ENCODE measurements at places on chromosomes 12 and 14.

DNA sequence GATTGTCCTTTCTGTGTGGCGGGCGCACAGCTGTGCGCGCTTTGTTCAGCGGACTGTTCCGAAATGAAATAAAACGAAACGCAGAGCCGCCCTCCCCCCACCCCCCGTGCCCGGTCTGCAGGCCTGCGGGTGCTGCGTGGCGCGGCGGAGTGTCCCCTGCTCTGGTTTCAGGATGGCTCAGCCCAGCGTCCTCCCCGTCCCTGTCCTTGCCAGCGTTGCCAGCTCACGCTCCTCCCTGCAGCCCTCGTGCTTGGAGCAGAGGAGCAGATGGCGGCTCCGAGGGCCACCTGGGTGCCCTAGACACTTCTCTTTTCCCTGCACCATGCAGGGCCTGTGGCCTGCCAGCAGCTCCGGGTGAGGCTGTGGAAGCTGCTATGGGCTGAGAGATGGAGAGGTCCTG lies 17.5 kb upstream of the BEGAIN start:
- DNase-seq: no peak

DNA sequence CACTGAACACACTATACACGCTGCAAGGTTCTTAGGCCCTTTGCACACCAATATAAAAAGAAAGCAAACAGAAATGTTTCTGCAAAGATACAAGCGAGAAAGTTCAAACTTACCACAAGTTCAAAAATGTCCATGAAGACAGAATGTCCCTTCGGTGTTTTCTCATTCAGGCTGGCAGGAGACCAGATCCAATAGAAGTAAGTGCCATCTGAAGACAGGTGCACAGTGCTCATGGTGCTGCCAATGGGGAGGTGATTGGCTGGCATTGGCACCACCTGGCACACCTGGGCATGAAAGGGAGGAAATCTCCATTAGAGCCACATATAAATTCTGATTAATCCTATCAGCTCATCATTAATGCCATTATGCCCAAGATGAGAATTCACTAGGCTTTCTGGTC lies 76.3 kb downstream of the HECTD4 start:
- no peak for DNase-seq

DNA sequence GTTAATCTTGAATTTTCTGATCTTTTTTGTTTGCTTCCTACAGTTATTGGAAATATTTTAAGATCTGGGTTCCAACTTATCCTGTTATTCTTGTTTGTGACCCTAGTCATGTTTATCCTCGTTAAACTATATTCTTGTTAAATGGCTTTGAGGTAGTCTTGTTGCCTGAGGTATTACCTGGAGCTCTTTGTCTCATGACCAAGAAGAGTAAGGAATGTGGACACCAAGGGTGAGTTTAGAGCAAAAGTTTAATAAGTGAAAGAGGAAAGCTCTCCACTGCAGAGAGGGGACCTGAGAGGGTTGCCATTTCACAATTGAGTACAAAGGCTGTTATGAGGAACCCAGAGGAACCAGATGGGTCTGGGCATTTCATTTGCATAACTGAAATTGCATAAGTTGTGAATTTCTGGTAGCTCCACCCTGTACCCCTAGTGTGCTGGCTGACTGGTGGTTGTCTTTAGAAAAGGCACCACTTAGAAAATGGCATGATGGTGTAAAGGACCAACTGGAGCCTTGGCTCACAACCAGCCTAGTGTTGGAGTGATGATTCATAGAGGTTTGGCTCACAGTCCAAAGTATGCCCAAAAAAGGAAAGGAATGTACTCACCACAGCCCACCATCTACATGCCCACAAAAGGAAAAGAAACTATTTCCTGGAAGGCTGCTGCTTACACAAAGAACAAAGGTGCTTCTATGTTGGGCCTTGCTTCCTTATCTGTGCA lies 36.7 kb upstream of the RESF1 start:
- DNase-seq: peak; percentile 39

GRCh38 chr12:132175496-132176384 lies 31.5 kb downstream of the NOC4L start:
- no peak for DNase-seq

DNA sequence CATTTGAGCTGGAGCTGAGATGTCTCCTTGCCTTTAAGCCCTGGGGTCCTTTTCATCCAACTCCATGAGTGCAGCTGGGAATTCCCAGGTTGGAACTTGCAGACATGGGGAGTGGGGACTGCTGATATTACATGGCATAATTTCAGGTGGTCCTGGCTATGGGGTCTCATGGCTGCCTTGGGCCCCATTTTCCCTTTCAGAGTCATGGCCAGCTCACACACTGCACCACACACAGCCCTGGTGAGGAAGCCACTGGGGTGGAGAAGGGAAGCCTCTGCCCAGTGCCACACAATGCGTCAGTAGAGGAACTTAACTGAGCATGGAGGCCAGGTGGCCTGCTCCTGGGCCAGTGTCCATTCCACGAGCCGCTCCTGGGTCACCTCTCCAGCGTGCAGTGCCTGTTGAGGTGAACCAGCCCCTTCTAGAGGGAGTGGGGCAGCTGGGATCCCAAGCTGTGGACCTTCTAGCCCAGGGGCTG lies 17.3 kb upstream of the KRT86 start:
- no peak for DNase-seq

GRCh38 chr12:71786829-71787228 lies 32.2 kb downstream of the RAB21 start:
- DNase-seq: no peak

DNA sequence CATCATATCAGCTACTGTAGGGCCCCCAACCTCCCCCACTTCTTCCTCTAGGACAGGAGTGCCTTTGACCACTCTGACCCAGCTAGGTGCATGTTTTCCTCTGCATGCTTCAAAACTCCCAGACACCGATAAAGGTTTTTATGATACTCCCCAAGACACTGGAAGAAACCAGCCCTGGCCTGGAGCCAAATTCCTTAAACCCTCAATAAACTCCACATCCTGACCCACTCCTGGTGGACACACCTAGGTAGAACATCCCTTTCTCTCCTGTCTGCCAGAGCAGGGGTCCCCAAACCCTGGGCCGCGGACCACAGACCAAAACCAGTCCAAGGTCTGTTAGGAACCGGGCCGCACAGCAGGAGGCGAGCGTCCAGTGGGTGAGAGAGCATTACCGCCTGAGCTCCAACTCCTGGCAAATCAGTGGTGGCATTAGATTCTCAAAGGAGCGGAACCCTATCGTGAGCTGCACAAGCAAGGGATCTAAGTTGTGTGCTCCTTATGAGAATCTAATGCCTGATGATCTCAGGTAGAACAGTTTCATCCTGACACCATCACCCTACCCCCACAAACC lies 49.6 kb downstream of the NT5DC3 start:
- DNase-seq: no peak

DNA sequence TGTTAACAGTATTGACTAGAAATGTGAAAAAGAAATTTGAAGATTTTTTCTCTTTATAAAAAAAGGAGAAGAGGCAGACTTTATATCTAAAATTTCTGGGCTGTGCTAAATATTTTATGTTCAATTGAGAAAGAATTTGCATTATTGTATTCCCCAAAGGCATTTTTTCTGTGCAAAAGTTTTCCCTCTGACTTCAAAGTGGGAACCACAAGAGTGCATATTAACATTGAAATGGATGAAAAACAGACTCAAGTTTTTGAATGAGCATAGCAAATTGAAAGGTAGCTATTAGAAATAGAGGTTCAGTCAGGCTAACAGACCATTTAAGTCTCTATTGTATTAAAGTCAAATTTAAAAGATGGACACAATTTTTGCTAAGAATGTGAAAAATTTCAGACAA lies 95.2 kb downstream of the RASSF9 start:
- no peak for DNase-seq

DNA sequence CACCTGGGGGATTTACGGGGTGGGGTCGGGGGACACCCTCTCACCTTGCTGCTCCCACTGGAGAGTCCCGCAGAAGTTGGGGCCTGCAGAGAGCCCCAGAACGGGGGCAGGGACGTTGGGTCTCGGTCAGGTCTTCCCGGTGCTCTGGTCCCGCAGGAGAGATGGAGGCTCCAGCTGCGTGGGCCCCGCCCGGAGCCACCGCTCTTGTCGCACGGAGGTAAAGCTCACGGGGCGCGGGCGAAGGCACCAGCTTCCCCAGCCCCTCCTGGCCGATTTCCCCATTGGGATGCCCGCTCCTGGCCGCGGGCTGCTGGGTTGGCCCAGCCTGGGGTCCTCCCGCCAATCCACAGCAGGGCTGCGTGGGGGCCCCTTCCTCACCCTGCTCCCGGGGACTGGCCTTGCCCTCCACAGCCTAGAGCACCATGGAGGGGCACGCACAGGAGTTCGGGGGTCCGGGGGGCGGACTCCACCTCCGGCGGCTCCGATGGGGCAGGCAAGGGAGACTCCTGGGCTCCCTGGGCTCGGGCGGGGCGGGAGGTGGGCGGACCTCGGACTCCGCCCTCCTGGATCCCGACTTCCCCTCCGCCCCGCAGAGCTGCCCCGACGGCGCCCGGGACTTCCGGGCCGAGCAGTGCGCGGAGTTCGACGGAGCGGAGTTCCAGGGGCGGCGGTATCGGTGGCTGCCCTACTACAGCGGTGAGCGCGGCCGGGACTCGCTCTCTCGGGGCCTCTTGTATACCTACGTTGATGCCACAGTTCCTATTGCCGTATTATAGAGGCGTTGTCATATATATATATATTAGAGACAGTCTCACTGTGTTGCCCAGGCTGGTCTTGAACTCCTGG lies 8.4 kb downstream of the PAPLN start:
- DNase-seq: no peak

DNA sequence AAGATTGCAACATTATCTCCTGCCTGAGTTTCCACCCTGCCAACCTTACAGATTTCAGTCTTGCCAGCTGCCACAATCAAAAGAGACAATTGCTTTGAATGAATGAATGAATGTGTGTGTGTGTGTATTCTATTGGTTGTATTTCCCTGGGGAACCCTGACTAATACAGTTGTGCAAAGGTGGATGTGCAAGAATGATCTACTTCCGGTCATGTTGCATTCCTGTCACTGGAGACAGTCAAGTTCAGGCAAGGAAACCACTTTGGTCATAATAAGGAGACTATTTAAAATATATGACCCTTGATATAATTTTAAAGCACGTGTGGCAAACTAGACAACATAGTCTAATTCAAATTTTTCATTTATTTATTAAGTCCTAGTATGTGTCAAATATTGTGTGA lies 13.1 kb downstream of the RERG start:
- peak; percentile 13 for DNase-seq

GRCh38 chr12:12068751-12069150 lies 2.0 kb upstream of the BCL2L14 start:
- DNase-seq: no peak

- no peak for DNase-seq
Measured at GRCh38 chr12:126668538-126668937, 1598.4 kb upstream of the TMEM132C start.

- DNase-seq: peak; percentile 21
Measured at GRCh38 chr12:105590571-105590970, 260.1 kb downstream of the C12orf75 start.

GRCh38 chr12:131607658-131608447 lies 103.0 kb upstream of the SFSWAP start:
- DNase-seq: no peak

DNA sequence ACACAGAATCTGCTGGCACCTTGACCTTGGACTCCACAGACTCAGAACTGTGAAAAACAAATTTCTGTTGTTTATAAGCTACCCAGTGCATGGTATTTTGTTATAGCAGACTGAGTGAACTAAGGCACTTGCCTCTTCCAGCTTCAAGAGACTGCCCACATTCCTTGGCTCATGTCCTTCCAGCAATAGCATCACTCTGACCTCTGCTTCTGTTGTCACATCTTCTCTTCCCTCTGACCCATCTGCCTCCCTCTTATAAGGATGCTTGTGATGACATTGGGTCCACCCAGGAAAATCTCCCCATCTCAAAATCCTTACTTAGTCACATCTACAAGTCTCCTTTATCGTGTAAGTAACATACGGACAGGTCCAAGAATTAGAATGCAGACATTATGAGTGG lies 200.4 kb downstream of the PIK3C2G start:
- no peak for DNase-seq

GRCh38 chr12:113850309-113851056 lies 115.6 kb downstream of the RBM19 start:
- DNase-seq: no peak

DNA sequence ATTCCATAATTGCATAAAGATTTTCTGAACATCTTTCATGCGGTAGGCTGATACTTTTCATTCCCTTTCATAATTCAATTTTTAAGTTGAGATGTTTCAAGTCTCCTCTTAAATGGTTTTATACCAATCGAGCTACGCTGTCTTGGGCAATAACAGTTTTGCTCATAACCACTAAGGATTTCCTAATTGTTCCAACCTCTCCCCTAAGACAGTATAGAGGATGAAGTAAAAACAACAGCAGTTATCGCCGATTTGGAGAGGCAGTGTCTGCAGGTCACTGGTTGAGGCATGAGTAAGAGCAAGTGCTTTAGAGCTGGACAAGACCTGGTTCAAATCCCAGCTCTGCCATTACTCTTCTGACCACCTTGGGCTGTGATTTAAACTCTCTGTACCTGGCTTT lies 6.9 kb upstream of the MED13L start:
- DNase-seq: no peak

- DNase-seq: no peak
Measured at GRCh38 chr14:44279357-44279756, 227.7 kb downstream of the FSCB start.

- no peak for DNase-seq
Measured at GRCh38 chr12:81021131-81021748, 56.6 kb upstream of the ACSS3 start.

DNA sequence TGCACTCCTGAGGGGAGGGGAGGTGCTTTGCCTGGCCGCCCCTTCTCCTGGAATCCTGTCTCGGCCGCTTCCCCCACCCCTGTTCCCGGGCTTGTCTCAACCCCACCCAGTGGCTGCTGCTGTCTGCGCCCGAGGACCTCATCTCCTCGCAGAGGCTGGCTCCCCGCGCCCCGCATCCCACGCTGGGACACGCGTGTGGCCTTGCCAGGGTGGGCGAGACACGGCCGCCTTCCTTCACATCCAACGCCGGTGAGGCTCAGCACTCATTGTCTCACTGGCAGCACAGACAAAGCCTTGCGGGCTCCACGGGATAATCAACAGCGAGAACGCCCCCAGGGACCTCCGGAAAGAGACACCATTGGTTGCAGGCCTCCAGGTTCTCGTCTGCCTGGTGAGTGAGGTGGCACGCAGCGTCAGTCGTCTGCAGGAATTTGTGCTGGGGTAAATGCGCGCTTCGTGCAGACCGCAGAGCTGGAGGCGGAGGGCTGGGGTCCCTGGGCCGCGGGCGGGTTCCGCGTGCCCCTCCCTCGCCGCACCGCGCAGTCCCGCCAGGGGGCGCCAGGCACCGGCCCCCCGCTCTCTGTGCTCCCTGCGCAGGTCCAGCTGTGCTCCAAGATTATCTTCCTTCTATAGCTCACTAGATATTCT lies 26.8 kb downstream of the CCDC177 start:
- no peak for DNase-seq

GRCh38 chr12:11273449-11273848 lies 3.9 kb upstream of the PRB3 start:
- DNase-seq: no peak
